GM12864 (cell line): ENCODE measurements at places on chromosomes 1 and 21.

DNA sequence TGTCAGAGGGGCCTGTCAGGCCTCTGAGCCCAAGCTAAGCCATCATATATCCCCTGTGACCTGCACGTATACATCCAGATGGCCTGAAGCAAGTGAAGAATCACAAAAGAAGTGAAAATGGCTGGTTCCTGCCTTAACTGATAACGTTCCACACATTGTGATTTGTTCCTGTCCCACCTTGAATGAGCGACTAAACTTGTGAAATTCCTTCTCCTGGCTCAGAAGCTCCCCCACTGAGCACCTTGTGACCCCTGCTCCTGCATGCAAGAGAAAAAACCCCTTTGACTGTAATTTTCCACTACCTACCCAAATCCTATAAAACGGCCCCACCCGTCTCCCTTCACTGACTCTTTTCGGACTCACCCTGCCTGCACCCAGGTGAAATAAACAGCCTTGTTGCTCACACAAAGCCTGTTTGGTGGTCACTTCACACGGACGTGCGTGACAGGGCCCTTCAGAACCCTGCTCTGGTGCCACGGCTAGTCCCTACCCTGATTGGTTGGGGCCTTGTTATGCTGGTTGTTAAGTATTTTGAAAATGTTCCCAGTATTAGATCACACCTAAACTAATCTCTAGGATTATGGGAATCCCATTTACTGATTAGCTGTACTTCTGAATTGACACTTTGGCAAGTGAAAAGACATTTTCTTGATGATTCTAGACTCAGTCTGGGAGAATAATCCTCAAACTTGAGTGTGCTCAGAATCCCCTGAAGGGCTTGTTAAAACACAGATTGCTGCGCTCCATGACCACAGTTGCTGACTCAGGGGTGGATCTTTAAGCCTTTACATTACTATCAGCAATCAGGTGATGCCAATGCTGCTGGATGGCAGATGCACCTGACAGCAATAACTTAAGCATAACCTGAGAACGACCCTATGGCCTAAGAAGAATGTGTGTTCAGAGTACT lies 28.8 kb upstream of the SPATA6 start:
- DNase-seq = no peak

GRCh38 chr1:159898527-159898926 lies 1.4 kb downstream of the CFAP45 start:
- no peak for DNase-seq

- no peak for DNase-seq
Observed at GRCh38 chr1:53697721-53698383, 41.1 kb downstream of the GLIS1 start.

DNA sequence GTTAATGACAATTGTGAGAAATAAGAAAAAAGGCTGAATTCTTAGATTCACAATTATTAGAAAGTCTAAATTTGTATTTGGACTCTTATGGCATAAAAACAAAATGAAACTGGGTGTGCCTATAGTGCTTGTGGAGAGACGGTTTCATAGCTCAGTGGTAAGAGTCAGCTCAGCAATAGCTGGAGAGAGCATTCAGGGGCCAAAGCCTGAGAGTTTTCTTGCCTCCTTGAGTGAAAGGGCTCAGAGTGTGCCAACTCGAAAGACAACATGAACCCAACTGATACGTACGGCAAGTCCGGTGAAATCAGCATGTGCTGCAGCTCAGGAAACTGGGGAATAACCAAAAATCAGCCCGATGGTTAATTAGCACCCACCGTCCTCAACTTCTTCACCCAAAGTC lies 577.9 kb downstream of the SMYD3 start:
- no peak for DNase-seq

DNA sequence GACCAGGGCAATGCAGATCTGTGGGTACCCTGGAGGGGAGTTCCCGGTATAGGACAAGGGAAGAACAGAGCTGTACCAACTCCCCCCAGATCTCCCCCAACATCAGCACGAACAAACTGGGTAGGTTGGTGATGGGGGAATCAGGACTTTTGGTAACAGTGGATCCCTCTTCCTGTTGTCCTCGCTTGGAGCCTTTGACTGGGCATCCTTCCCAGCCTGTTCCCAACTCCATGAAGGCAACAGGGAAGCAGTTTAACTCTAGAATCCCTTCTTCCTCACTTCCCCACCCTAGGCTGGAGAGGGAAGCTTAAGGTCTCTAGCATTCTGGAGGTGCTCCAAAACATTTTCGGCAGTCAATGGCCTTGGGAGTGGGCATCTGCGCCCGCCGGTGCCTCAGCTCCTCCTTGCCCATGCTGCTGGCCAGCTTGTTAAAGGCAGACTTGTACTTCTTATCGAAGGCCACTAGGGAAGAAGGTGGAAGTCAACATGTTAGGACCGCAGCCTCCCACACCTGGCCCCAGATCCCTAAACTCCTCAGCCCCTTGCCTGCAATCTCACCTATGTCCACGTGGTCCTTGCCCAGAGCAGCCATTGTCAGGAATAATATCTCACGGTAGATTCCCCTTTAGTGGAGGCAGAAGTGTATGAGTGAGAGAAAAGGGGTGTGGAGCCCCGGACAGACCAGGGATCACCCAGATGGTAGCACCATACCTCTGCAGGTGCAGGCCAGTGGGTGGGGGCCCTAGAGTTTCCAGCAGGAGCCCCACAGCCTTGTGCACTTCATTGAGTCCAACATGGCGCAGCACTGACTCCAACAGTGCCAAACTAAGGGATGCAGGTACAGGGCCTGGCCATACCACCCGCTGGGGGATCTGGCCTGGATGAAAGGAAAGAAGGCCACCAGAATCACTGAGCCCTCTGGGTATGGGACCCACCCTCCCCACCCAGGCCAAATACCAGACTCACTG lies 7.5 kb upstream of the GATAD2B start:
- no peak for DNase-seq

GRCh38 chr1:109634292-109634691 lies 14.7 kb downstream of the AMPD2 start:
- DNase-seq = peak; percentile 47

DNA sequence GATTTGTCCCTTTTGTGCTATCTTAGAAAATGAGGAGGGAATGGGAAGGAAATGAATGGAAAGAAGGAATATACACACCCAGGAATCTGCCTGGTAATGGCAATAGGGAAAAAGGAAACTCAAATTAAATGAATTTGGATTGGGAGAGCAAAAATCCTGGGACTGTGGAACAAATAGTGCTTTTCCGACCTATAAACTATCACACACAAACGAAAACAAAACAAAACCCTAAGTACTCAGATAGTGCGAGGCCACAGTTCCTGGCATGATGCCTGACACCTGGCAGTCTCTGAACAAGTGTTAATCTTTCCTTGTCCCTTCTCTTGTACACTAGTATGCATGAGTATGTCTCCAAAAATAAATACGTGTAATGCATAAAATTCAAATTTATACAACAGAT lies 319.8 kb upstream of the SPAG17 start:
- no peak for DNase-seq
